ENCODE measurements at places on chromosomes 13 and 19.

DNA sequence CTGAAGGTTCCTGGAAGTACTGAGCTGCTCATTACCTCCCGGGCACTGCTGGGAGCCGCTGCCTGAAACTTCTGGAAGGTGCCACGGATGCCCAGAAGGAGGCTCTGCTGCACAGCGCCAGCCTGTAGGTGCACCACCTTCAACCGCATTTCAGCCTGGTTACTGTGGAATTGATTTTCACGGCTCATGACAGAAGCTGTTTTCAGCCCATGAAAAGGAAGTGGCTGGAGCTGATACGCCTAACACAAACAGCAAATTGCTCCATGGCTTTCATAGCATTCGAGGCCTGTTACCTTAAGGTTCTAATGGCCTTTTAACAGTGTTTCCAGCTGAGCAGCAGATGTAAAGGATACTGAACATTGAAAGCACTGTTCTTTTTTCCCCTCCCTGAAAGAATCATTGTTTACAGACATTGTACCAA lies 22.0 kb downstream of the GPC6 start:
- DNase-seq = no peak

GRCh38 chr19:7953576-7953975 lies 10.1 kb upstream of the TIMM44 start:
- DNase-seq = no peak

- no peak for DNase-seq
Measured at GRCh38 chr19:33304371-33304759, 2.0 kb upstream of the CEBPA start.

GRCh38 chr19:46487802-46488445 lies 7.7 kb downstream of the PNMA8B start:
- DNase-seq = no peak
